ENCODE measurements at places on chromosomes 16 and 17. TPM values are rescaled to one million over a fixed set of nuclear protein-coding genes. Genes with fewer than 3 reads are reported as not detected.

The TP53TG3 gene
- total RNA-seq = not detected

The SRCIN1 gene
- not detected for total RNA-seq

The SMURF2 gene
- 736 TPM for total RNA-seq

The SLC25A10 gene
- total RNA-seq = 12.2 TPM

The KRTAP2-3 gene
- total RNA-seq = 1.4 TPM

The SBK1 gene
- total RNA-seq = under 0.01 TPM

The KDM6B gene
- 1.1 TPM for total RNA-seq

The SYNGR2 gene
- total RNA-seq = 11.1 TPM

The ABCA3 gene
- 0.18 TPM for total RNA-seq
